Cardiac septum (tissue), 1 donor: ENCODE measurements at places on chromosomes 7 and 10. TPM values are rescaled to one million over a fixed set of nuclear protein-coding genes. Genes with fewer than 3 reads are reported as not detected.
A peak's percentile ranks its signal among the peaks of the same experiment; 100 is the strongest.

DNA sequence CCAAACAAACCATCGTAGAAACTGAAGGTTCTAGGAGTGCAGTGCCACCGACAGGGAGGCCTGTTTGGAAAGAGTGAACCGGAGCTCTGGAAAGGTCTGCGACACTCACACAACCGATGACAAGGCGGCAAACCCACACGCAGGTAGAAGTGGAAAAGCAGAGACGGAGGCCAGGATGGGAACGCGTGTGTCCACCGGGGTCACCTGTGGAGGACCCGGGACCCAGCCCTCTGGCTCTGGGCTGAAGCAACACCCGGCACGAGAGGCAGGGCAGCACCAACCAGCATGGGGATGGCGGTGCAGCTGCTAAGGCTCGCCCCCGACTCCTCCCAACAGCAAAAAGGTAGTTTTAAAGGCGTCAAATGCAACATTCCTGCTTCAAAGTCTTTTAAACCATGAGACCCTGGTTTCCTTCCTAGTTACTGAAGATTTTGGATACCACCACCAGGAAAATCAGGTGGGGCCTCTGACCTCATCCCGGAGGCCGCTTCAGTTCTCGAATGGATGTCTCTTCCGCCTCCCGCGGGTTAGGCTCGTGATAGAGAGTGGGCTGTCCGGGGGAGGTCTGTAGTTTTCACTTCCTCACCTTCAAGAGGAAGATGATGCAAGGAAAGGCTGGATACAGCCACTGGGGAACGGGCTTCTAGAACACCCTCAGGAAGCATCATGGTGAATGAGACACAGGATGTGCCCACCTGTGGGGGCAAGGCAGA, 115.5 kb downstream of the SMURF1 start:
- peak; percentile 67 for DNase-seq

DNA sequence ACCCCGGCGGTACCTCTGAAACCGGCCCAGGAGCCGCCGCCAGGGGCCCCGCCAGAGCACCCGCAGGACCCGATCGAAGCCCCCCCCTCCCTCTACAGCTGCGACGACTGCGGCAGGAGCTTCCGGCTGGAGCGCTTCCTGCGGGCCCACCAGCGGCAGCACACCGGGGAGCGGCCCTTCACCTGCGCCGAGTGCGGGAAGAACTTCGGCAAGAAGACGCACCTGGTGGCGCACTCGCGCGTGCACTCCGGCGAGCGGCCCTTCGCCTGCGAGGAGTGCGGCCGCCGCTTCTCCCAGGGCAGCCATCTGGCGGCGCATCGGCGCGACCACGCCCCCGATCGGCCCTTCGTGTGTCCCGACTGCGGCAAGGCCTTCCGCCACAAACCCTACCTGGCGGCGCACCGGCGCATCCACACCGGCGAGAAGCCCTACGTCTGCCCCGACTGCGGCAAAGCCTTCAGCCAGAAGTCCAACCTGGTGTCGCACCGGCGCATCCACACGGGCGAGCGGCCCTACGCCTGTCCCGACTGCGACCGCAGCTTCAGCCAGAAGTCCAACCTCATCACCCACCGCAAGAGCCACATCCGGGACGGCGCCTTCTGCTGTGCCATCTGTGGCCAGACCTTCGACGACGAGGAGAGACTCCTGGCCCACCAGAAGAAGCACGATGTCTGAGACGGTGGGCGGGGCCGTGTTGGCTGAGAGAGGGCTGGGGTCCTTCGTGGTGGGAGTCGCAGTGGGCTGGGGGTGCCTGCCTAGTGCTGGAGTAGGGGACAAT, 3.8 kb downstream of the REPIN1 start:
- DNase-seq: no peak

GRCh38 chr10:70232155-70232858, 922 bp downstream of the PPA1 start:
- DNase-seq: no peak

The VWDE gene
- 0.38 TPM for total RNA-seq
